ENCODE measurements at places on chromosomes 4 and X.
A peak's percentile ranks its signal among the peaks of the same experiment; 100 is the strongest.

DNA sequence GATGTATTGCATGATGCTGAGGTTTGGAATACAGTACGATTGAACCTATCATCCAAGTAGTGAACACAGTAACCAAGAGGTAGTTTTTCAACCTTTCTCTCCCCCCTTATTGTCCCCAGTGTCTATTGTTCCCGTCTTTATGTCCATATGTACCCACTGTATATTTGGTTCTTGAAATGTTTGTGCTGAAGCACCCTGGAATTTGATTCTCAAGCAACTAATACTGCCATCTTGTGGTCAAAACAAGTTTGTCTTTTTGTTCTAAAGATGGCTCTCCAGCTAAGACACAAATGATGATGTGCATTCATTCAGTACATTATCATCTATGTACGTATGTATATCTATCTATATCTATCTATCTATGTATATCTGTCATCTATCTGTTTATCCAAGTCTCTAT is 33.5 kb upstream of the DCX start:
- no peak for DNase-seq

DNA sequence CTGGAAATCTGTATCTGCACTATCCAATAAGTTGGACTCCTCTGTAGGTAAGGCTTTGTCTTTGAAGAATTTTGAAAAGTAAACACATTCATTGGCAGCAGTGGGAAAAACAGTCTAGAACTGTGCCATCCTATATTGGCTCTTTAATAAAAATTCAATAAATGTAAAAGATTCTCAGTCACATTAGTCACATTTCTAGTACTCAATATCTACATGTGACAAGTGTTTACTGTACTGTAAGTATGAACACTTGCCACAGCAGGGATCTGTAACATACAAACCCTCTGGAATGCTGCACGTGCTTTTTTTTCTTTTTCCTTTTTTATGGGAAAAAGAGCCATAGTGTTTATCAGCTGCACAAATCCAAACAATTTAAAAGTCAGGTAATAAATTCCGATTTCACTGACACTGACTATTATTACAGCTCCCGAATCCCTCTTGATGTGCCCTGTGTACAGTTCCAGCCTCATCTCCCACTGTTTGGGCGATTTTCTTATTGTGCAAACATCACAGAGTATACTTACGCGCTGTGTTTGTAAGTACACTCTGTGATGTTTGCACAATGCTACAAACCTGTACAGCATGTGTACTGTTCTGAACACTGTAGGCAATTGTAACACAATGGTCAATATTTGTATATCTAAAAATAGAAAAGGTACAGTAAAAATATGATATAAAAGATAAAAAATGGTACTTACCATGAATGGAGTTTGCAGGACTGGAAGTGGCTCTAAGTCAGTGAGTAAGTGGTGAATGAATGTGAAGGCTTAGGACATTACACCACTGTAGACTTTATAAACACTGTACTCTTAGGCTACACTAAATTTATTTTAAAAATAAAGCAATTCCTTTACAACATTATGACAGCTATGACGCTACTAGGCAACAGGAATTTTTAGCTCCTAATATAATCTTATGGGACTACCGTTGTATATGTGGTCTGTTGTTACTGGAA is 8.7 kb downstream of the PYURF start:
- no peak for DNase-seq

DNA sequence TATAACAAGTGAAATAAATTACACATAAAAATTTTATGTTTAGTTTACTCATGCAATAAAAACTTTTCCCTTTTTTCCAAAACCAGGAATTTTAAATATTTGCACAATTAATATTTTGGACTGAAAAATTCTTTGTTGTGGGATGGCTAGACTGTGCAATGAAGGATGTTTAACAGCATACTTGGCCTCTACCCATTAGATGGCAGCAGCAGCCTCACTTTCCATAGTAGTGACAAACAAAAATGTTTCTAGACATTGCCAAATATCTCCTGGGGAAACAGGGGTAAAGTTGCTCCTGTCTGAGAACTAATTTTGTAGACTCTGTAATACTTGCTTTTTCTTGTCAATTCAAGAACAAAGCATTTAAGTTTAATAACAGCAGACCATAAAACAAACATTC is 49.8 kb downstream of the SCLT1 start:
- DNase-seq = no peak

DNA sequence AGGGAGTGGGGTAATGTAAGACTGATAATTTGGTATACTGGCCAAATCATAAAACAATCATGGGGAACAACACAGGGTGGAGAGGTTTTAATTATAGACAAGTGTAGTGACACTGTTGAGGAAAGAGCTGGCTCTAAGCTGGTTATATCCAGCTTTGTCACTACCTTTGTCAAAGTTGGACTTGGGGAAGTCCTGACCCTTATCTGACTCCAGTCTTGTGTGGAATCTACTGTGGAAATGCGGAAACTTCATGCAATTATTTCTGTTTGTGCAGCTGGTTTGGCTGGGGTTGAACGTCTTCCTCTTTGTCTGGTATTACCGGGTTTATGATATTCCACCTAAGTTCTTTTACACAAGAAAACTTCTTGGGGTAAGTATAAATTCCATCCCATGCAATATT is 2.0 kb downstream of the CYBB start:
- no peak for DNase-seq

- no peak for DNase-seq
Measured at GRCh38 chr4:173934201-173934600, 349.3 kb downstream of the FBXO8 start.

DNA sequence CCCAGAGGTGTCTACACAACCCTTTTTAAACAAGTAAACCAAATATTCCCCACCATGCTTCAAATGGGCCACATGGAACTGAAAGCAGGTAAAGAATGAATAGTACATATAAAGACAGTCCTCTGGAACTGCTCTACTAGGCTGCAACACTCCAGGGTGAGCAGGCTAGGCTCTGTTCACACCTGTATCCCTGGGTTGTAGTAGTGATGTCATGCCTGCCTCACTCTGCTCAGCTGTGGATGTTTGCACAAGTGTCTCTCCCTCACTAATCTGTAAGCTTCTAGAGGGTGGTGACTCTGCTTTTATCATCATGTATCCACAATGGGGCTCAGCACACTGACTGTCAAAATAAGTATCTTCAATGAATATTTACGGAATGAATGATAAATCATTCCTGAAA is 20.4 kb downstream of the LEF1 start:
- DNase-seq = no peak

- DNase-seq = no peak
Measured at GRCh38 chr4:5371415-5372190, 320.3 kb downstream of the STK32B start.

DNA sequence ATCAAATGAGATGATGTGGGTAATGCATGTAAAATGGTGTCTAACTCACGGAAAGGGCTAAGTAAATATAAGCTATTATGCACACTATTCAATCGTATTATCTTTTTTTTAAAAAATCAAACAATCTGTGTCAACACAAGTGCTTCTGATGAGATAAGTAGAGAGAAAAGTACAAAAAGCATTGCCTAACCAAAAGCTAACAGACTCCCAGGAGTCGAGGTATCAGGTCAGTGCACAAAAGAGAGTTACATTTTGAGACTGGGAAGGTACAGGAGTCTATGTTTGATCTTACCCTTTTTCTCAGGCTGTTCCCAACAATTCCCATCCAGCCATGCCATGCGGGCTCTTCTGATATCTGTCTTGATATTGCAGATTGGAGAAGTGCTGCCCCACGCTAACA is 203.3 kb upstream of the ZIC3 start:
- no peak for DNase-seq

DNA sequence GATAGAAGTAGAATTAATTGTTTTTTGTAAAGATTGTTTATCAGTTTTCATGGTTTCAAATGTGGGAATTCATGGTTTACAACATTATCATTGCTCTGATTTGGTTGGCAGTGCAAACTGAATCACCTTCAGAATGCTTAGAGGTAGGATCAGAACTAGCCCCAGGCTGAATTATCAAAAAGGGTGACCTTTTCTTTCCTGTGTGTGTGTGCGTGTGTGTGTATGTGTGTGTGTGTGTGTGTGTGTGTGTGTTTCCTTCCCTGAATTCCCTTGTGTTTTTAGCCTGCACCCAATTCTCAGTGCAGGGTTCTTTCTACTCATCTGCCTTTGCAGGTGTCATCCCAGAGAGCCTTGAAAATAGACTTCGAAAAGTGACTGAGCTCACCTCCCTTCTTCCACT is 125.0 kb downstream of the BMPR1B start:
- no peak for DNase-seq

DNA sequence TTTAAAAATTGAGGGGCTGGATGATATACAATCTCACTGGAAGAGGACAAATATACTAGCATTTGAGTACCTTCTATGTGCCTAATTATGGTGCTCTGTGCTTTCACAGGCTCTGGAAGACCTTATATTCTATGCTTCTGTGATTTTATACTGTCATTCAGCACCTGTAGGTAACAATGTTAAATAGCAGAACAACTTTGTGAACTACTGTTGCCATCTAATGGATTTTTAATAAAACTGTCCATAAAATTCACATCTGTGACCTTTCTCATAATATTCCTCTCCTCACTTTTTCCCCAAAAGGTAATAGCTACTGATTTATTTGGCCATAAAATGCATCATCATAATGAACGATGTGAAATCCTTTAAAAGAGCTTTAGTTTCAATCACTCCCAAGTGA is 21.9 kb downstream of the POU3F4 start:
- no peak for DNase-seq

DNA sequence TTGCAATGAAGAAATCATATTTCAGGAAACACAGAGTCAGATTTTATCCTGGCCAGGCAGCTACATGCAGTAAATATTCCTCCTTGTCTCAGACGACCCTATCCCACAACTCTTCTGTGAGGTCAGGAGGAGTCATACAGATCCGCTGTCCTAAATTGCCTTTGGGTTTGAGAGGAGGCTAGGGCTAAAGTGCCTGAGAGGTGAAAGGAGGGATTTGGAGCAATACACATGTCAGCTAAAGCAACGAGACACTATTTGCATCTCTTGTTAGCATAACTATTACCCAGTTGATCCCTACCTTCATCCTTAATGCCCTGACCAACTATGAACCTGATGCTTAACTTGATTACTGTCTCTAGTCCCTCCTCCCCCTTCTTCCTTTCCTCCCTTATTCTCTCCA is 98.6 kb downstream of the TBC1D19 start:
- no peak for DNase-seq

DNA sequence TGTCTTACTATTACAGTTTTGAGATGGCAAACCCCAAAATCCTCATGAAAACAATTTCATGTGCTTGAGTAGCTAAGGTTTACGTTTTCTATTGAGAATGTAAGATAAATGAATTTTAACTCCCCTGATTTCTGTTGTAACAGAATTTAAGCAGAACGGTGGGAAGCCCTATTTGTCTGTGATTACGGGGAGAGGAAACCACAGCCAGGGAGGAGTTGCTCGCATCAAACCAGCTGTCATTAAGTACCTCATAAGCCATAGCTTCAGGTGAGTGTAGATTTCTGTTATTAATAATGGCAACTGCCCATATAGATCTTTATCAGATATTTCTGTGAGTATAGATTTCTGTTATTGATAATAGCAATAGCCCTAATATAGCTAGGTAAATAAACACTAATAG is 44.2 kb upstream of the RHOH start:
- DNase-seq = no peak

DNA sequence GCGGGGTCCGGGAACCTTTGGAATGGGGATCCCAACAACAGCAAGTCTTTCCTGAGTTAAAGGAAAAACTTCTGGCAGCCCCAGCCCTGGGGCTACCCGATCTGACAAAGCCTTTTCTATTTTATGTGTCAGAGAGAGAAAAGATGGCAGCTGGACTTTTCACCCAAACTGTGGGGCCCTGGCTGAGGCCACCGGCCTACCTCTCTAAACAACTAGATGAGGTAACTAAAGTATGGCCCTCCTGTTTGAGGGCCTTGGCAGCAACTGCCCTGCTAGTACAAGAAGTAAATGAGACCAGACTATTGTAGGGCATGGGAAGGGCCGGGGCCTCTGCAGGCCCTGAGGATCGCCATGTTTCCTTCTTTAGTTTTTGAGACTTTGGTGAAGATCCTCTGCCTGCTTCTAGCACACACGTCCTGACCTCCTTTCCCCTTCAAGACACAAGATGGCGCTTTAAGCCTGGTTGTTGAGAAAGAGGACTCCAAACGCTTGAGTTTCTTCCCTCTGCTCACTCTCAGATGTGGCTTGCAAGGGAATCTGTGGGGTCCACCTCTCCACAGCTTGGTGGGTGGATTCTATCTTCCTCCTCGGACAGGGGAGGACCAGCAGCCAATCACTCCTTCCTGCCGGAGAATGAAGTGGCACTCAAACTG is 18.5 kb upstream of the DRD5 start:
- no peak for DNase-seq

- DNase-seq = no peak
Measured at GRCh38 chr4:140793291-140793690, 37.1 kb upstream of the TBC1D9 start.

GRCh38 chr4:100060765-100061416 is 110.8 kb upstream of the H2AZ1 start:
- DNase-seq = no peak

DNA sequence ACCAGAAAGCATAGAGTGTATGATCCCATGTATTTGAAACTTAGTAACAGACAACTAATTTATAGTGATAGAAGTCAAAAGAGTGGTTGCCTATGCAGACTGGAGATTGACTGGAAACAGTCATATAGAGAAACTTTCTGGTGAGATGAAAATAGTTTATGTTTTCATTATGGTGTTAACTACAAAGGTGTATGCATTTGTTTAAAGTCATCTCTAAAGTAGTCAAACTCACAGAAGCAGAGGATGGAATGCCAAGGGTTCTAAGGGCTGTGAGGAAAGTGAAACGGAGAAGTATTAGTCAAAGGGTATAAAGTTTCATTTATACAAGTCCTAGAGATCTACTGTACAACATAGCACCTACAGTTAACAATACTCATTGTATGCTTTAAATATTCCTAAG is 45.8 kb downstream of the ENOX2 start:
- DNase-seq = no peak

- DNase-seq = no peak
Measured at GRCh38 chr4:177236886-177237285, 72.8 kb upstream of the NEIL3 start.

GRCh38 chrX:46831765-46832327 is 5.0 kb upstream of the RP2 start:
- no peak for DNase-seq

DNA sequence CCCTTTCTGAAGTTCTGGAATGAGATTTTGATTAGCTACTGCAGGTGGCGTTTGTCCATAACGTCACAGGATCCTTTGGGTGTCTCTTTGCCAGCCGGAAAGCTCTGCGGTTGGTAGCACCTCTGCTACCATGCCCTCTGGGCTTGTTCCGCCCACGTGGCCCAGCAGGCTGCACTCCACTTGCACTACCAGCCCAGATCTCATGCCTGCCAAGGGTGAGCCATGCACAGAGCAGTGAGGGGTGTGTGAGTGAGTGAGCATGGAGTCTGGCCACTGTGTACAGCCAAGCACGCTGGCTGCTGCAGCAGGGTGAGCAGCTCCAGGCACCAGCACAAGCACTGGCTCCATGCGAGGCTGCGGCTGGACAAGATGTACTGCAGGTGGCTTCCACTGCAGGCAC is 6.6 kb upstream of the HNRNPD start:
- peak; percentile 6 for DNase-seq

DNA sequence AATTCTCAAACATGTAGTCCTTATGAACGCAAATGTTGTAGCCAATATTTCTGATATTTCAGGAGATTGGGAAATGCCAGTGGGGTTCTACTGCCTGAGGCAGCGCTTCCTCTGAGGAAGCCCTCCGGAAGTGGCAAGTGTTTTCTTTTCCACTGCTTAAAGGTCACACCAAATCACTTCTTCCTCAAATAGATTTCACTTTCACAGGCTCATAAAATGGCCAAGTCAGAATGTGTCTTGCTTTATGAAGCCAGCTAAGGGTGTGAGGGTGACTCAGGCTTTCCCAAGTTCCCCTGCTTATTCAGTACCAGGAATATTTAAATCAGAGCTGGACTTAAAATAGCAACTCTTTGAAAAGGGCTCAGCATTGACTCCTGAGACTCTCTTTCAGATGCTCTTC is 514.2 kb upstream of the DIPK2B start:
- no peak for DNase-seq

Data from anterior cingulate cortex (tissue), 58 donors.